Frontal cortex (tissue), 4 donors: ENCODE measurements at places on chromosomes 1 and 21. TPM values are rescaled to one million over a fixed set of nuclear protein-coding genes. Genes with fewer than 3 reads are reported as not detected.

GRCh38 chr1:230127105-230128054 is 60.3 kb downstream of the GALNT2 start:
- DNase-seq, result no peak

DNA sequence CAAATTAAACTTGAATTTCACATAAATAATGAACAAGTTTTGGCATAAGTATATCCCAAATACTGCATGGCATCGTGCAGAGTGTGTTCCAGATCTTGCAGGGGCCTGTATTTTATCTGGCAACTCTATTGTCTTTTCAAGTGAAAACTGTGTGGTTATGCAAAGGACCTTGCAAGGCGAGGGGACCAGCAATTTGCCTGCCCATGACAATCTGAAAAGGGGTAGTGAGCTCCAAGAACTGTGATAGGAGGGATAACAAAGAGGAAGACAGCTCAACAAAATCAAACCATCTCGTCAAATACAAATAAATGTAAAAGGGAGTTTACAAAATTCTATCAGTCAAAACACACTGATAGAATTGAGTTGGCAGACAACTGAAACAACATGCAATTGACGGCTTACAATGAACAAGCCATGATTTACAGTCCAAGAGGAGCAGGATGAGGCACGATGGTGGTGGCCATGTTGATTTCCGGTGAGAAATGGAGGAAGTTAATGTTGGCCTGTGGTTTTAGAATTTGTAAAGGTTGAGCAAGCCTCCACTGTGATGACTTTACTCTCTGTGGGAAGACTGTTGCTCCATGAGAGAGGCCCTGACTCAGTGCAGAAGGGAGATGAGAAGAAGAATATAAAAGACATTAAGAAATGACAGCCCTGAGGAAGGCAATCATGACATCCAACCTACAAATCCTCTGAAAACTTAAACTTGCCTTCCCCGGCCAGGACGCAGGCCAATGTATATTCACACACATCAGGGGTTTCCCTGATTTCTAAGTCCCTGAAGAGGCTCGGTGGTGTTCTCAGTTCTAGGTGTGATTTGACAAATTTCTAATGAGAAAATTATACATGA is 132.2 kb downstream of the ADSS2 start:
- no peak for DNase-seq

GRCh38 chr1:38183096-38183495 is 136.5 kb upstream of the POU3F1 start:
- no peak for DNase-seq

DNA sequence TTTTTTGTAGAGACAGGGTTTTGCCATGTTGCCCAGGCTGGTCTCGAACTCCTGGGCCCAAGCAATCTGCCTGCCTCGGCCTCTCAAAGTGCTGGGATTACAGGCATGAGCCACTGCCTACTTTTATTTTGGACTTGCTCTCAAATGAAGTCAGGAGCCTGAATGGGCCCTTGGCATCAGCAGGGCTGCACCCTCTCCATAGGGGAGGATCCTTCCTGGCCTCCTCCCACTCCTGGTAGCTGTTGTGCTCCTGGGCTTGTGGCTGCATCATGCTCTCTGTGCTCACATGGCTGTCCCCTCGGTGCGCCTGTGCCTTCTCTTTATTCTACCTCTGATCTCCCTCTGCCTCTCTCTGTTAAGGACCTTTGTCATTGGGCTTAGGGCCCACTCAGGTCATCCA is 46.4 kb upstream of the DISP3 start:
- no peak for DNase-seq

LYPLA2 gene
- 27.7 TPM for total RNA-seq

- no peak for DNase-seq
Measured at GRCh38 chr1:119966020-119966419, 69.7 kb upstream of the ADAM30 start.

GRCh38 chr21:36640174-36640720 is 58.7 kb upstream of the SIM2 start:
- no peak for DNase-seq

- no peak for DNase-seq
Measured at GRCh38 chr1:203204756-203205155, 18.3 kb upstream of the CHI3L1 start.

- DNase-seq, result no peak
Measured at GRCh38 chr1:87201768-87202167, 126.9 kb upstream of the LMO4 start.

PBX1 gene
- total RNA-seq, result 197 TPM

LRRC38 gene
- not detected for total RNA-seq

GRCh38 chr1:35530168-35530567 is 27.0 kb downstream of the KIAA0319L start:
- no peak for DNase-seq

DNA sequence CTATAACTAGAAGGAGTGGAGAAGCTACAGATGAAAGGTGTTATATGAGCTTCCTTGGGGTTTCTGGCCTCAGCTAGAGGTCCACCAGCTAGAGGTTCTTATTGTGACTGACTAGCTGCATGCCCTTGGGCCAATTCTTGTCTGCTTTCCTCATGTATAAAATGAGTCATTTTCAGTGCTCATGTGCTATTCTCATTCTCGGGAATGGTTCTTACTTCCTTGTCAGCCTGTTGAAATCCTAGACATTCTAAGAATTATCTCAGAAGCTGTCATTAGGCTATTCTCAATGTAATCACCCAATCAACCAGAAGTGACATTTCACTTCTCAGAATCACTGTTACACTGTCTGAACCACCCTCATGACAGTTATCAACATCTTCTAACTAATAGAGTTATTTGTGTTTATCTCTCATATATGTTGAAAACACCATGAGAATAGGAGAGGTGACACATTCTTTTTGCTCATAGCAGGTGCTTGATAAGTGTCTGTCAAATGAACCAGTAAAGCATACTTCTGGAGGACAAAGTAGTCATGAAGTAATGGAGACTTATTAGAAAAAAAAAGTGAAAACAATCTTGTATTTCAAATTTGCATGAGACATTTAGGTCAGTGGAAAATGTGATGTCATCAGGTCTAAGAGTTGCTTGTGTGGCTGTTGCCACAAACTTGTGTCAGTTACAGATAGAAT is 122.8 kb upstream of the IVNS1ABP start:
- no peak for DNase-seq
